ENCODE measurements at places on chromosomes 3 and 15.

GRCh38 chr3:115071601-115072000, 75.5 kb downstream of the ZBTB20 start:
- no peak for DNase-seq
- no peaks in the 10 kb centered on the region for H3K4me1 ChIP-seq
- H3K36me3 ChIP-seq, result no peaks in the 10 kb centered on the region
- H3K27ac ChIP-seq, result no peak overlapping the region
- H3K27me3 ChIP-seq, result no peaks in the 10 kb centered on the region
- H3K4me3 ChIP-seq, result no peak overlapping the region

DNA sequence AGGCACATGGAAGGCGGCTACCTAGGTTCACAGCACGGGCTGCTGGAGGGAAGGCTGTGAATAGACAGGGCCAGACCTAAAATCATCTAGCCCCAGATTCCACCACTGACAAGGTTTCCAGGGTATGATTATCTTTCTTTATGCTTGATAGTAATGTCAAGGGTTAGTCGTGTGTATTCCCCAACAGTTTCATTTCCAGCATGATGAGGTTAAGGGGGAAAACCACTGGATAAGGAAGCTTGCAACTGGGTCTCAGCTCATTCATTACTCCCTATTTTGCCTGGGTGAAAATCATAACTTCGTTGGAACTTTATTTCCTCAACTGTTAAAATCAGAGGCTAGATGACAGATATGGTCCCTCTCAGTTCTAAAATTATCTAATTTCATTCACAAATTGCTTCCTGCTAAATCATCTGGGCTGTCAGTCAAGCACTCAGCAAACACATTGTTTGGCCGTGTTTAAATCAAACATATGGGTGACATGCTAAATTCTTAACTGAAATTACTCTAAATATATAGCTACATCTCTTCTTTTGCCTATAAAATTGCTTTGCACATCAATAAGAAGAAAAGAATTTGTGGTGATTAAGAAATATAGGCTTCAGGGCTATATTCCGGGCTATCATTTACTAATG, 111.7 kb downstream of the CYP19A1 start:
- H3K27me3 ChIP-seq, result no peaks in the 10 kb centered on the region
- H3K4me3 ChIP-seq, result no peak overlapping the region
- no peaks in the 10 kb centered on the region for H3K36me3 ChIP-seq
- DNase-seq, result no peak

DNA sequence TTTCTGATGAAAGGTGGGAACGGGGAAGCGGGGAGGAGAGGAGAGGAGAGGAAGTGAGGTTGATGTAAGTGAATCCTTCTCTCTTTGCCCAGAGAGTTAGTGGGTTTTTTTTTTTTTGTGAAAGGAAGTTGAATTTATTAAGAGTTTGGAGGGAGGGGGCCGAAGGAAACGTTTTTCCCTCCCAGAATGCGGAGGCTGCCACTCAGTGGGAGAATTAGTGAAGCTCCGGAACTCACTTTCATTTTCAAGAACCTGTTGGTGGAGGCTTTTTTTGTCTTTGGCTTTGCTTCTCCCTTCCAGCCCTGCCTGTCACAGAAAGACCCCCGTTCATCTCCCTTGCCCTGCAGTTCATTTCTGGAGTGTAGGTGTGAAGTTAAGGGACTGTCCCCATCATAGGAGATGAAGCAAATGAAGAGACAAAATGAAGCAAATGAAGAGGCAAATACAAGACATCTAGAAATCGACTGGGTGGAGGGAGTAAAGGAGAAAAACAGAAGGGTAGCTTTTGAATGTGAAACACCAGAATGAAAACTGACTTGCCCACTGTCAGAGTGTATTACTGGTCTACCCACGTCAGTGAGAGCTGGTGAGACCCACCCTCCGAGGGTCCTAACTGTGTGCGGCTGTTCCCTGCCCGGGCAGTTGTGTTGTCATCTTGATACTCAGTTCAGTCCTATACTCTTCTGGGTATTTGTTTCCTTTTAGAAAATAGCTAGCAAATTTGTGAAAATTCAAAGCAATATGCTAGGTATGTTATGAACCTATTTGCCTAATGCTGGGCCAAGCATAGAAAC, 91.5 kb downstream of the ITPR1 start:
- H3K4me1 ChIP-seq, result no peaks in the 10 kb centered on the region
- no peaks in the 10 kb centered on the region for H3K36me3 ChIP-seq
- H3K4me3 ChIP-seq, result no peak overlapping the region

DNA sequence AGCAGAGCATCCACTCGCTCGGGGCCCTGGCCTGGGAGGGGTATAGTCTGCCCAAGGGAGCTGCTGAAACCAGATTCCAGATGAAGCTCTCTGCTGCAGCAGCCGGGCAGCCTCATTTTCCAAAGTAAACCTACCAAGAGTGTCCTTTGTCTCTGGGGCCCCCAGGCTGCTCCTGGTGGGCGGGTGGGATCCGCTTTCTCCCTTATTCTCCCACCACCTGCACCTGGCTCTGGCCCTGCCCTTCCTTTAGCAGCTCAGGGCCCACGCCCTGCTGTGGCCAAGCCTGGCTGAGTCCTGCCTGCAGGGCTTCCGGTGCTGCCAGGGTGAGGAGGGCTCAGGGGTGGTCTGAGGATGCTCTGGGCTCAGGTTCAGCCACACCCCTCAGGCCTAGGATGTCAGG, 13.0 kb downstream of the SCN5A start:
- H3K4me1 ChIP-seq, result no peaks in the 10 kb centered on the region
- no peaks in the 10 kb centered on the region for H3K36me3 ChIP-seq
- no peaks in the 10 kb centered on the region for H3K27me3 ChIP-seq
- no peak for DNase-seq

GRCh38 chr3:157582637-157582973, 79.4 kb upstream of the VEPH1 start:
- H3K4me3 ChIP-seq, result no peak overlapping the region
- H3K4me1 ChIP-seq, result no peaks in the 10 kb centered on the region
- no peaks in the 10 kb centered on the region for H3K27me3 ChIP-seq
- no peak overlapping the region for H3K27ac ChIP-seq

- no peak overlapping the region for H3K4me3 ChIP-seq
- H3K4me1 ChIP-seq, result peaks cover 13% of the 10 kb centered on the region
- H3K27ac ChIP-seq, result no peak overlapping the region
- DNase-seq, result no peak
- no peaks in the 10 kb centered on the region for H3K36me3 ChIP-seq
Observed at GRCh38 chr15:84987949-84988624, 6.4 kb downstream of the PDE8A start.

Data from pancreas (tissue), 10 donors.